Regular cardiac myocyte (primary cell): ENCODE measurements at places on chromosomes 6 and 20. TPM values are rescaled to one million over a fixed set of nuclear protein-coding genes. Genes with fewer than 3 reads are reported as not detected.

RPS6KA2 gene
- 38.3 and 74.1 TPM in 2 replicates for total RNA-seq

RWDD2A gene
- total RNA-seq, result 3.6 and 4.5 TPM in 2 replicates

RAET1L gene
- not detected in 2 replicates for total RNA-seq

TAB2 gene
- total RNA-seq, result 11.1 and 16.3 TPM in 2 replicates

EMILIN3 gene
- total RNA-seq, result not detected in 2 replicates

ESR1 gene
- 0.77 and 1.1 TPM in 2 replicates for total RNA-seq

WTAP gene
- total RNA-seq, result 103 and 125 TPM in 2 replicates

MUC22 gene
- total RNA-seq, result not detected in 2 replicates

CTAGE9 gene
- not detected in 2 replicates for total RNA-seq

ME1 gene
- 9.9 and 11.3 TPM in 2 replicates for total RNA-seq

OR2H1 gene
- total RNA-seq, result not detected in 2 replicates

ZNF133 gene
- 19.2 and 25.4 TPM in 2 replicates for total RNA-seq

SOX18 gene
- total RNA-seq, result under 0.01 and 0.19 TPM in 2 replicates

ACTL10 gene
- 2.7 and 2.8 TPM in 2 replicates for total RNA-seq

TREM2 gene
- not detected in 2 replicates for total RNA-seq
